Activated CD4-positive, alpha-beta T cell treated with anti-CD3 and anti-CD28 coated beads, Interleukin-2, amount 10 ng/mL, durations not matched to agents 7 days and 5 days (primary cell): ENCODE measurements at places on chromosomes 12 and 14.

- no peak for DNase-seq
These were observed 61.4 kb downstream of the WSCD2 start for GRCh38 chr12:108190529-108190928.

DNA sequence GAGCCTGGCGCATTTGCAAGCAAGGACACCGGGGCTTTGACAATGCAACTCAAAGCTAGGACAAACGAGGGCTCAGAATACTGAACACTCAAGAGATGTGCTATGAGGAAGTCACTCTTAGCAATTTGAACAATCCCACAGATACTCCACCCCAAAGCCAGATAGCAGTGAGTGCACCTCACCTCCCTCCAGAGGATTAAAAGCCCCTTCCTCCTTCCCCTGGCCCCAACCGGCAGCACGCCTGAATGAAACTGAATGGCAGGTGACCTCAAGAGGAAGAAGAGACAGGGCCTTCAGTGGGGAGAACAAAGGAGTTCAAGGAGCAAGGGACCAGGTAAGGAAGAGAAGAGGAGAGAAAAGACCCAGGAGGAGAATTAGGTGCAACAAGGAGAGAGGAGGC is 1.9 kb upstream of the KRT78 start:
- DNase-seq = no peak

- DNase-seq = no peak
These were observed 161.4 kb upstream of the ABCD2 start for GRCh38 chr12:39780913-39781446.

DNA sequence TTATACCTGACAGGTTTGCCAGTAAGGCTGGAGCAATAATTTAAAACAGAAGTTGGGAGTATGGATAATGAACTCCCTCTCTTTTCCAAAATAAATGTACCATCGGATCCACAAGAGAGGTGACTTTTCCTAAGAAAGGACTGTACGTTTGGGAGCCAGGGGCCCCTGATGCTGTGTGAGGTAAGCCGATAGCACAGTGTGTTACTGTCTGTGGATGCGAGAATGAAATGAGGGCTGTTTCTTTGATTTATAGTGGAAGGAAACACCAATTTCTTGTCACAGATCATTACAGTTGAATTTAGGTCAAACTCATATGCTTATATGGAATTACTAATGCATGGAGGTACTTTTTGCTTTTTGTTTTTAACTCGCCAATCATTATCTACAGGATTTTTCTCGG is 147.7 kb downstream of the ZNF664 start:
- DNase-seq = no peak

GRCh38 chr12:3101309-3102024 is 24.3 kb downstream of the TSPAN9 start:
- no peak for DNase-seq

GRCh38 chr14:100067971-100068959 is 3.0 kb downstream of the EVL start:
- DNase-seq = peak; percentile 92

GRCh38 chr12:18849080-18849479 is 111.2 kb downstream of the CAPZA3 start:
- no peak for DNase-seq

DNA sequence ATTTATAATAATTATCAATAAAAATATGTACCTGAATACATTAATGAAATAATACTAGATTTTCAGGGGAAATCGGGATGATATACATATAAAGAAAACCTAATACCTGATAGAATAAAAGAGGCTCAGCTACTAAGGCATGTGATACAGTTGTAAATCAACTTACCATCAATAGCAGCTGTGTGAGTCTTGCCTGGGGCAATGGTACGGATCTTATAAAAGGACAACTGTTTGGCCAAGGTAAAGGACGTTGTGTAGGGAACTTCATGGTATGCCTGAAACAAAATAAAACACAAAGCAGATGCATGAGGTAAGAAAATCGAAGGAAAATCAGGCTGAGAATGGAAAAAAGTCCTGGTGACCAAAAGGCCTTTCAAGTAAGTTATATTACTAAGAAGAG is 25.4 kb downstream of the NEK9 start:
- DNase-seq = no peak

- DNase-seq = no peak
These were observed 141.6 kb downstream of the GLT1D1 start for GRCh38 chr12:128994856-128995255.

DNA sequence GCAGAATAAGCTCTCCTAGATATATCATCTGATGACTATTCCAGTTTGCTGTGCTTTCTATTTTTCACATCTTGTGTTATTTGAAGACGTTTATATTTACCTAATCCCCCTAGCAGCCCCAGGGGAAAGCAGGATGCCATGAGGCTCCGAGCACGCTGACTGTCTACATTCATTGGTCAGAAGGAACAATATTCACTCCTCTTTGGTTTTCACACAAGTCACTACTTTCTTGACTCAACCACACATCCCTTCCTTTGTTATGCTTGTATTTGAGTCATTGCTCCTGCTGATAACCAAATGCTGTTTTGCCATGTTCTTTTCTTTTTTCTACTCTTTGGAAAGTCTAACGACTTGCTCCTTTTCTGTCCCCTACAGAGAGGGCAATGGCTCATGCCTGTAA is 86.5 kb upstream of the SLC38A2 start:
- peak; percentile 25 for DNase-seq

GRCh38 chr12:127383281-127383680 is 883.7 kb upstream of the TMEM132C start:
- DNase-seq = no peak

DNA sequence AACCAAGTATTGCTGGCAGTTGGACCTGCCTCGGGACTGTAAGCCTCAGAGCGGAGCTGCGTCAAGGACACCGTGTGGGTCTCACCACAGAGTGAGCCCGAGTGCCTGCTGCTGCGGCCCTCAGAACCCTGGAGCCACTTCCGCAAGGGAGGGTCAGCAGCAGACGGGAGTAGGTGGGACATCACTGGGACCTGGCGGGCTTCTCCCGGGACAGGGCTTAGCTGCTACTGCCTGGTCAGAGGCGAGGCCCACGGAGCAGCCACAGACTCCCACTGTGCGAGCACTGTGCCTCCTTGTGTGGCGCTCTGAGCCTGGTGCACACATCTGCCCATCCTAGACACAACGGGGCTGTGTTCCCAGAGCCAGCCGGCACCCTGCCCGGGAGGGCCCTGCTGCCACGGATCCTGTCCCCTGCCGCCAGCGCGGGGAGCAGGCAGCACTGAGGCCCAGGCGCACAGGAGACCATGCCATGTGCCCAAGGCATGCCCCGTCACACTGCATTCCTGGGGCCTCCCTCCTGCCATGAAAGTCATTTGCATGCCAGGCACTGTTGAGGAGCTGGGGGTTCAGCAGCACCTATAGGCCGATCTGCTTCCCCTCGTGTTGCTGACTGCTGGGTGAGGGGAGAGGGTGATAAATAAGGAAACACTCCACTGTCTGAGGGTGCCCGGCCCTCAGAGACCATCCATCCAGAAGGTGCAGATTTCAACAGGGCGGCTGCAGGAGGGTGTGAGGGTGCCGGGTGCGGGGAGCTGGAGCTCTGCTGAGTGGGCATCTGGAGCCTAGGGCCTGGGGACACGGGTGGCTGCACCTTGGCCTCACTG is 10.0 kb downstream of the HIP1R start:
- DNase-seq = no peak

DNA sequence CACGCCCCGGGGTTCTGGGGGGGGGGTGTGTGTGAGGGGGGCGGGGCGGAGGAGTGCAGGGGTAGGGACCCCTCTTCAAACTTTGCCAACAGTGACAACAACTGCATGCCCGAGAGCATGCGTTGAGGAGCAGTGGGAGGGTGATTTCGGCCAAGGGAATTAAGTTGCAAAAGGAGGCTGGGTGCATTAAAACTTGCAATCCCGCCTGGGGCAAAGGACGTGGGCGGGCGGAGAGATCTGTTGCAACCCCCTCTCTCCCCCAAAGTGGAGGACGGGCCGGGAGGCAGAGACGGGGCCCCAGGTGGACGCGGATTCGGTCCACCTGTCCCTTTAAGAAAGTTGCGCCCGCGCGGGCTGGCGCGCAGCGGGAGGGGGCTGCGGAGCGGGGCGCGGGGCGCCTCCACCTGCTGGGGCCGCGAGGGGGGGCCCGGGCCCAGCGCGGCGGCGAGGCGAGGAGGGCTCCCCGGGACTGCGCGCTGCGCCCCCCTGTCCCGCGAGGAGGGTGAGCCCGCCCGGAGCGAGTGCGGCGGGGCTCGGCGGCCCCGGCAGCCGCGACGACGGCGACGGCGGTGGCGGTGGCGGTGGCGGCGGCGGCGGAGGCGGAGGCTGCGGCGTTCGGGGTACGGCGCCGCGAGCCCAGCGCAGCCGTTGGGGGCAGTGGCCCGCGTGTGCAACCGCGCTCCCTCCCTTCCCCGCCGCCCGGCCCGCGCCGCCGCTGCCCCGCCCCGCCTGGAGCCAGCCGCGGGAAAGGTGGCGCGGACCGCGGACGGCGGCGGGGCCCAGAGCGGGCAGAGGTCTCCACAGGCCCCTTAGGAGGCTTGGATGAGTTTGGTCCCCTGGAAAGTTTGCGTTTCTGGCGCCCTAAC is 530 bp upstream of the FOXN4 start:
- no peak for DNase-seq

GRCh38 chr12:95077341-95077740 is 3.9 kb upstream of the NR2C1 start:
- DNase-seq = no peak

DNA sequence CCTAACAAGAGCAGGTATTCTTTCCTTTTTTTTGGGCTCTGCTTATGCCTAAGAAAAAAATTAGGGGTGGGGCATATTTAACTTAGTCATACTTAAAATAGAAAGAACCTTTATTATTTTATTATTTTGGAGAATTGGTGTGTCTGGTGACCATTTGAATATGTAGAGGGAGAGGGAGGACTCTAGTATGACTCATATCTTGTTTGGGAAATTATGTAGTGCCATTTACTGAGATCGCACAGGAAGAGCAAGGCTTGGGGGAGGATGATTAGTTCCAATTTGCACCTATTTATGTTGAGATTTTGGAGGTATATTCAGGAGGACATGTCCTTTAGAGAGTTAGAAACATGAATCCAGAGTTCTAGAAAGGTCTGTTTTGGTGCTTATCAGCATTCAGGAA is 9.9 kb downstream of the ZNF410 start:
- DNase-seq = no peak

GRCh38 chr12:65266408-65266807 is 12.1 kb upstream of the MSRB3 start:
- DNase-seq = no peak

GRCh38 chr14:85762526-85762925 is 232.6 kb downstream of the FLRT2 start:
- no peak for DNase-seq

DNA sequence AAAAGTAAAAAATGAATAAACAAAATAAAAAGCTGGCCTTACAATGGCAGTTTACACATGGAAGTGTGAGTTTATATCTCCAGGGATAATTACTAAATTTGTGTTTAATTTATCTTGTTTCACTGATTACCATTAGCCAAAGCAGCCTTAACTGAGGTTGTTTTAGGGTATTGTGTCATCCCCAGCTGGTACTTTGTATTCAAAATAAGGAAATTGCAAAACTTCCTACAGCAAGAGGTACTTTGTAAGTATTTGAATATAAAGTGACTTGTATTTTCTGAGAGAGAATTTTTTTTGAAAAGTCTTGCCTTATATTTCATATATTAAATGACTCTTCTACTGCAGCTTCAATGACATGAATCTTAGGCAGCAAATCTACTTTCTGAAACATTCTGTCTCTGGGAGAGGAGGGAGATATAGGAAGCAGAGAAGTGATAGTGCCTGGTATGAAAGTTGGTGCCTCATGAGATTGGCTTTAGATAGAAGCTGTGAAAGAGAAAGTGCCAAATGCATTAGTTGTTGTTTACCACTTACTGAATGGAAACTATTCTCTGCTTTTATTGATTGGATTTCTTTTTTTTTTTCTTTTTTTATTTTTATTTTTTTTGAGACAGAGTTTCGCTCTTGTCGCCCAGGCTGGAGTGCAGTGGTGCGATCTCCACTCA is 6.7 kb downstream of the FNTB start:
- DNase-seq = no peak

GRCh38 chr12:118685983-118686607 is 295.2 kb upstream of the SRRM4 start:
- DNase-seq = no peak

DNA sequence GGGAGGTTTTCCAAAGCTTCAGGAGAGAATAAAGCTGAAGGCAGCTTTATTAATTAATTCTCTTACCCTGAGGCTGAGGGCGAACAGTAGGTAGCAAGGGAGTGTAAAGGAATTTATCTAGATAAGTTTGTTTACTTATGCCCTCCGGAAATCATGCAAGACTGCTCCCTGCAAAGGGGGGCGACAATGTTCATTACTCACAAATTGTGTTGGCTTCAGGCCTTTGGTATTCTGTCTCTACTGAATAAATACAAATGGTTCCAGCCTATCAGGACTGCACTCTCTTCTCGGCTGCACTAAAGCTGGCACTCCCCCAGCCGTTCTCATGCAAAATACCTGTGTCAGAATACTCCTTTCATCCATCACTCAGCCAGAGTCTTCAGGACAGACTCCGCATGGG is 120.8 kb downstream of the PPHLN1 start:
- no peak for DNase-seq

GRCh38 chr14:104116756-104117340 is 21.5 kb upstream of the KIF26A start:
- DNase-seq = no peak

DNA sequence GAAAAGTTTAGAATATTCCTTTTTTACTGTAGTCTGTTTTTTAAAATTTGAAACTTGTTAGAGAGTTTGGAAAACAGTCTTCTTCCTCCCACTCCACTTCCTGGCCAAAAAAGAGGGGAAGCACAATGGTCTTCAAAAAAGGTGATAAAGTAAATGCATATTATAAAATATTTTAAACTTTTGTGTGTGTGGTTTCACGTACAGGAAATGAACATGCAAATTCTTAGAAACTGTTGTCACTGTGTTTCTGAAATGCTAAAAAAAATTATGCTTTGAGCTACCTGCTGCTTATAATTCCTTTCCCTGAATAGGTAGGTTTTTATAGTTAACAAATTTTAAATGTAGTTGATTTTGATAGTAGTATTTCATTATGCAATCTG is 2.9 kb downstream of the FGFR1OP2 start:
- DNase-seq = no peak

DNA sequence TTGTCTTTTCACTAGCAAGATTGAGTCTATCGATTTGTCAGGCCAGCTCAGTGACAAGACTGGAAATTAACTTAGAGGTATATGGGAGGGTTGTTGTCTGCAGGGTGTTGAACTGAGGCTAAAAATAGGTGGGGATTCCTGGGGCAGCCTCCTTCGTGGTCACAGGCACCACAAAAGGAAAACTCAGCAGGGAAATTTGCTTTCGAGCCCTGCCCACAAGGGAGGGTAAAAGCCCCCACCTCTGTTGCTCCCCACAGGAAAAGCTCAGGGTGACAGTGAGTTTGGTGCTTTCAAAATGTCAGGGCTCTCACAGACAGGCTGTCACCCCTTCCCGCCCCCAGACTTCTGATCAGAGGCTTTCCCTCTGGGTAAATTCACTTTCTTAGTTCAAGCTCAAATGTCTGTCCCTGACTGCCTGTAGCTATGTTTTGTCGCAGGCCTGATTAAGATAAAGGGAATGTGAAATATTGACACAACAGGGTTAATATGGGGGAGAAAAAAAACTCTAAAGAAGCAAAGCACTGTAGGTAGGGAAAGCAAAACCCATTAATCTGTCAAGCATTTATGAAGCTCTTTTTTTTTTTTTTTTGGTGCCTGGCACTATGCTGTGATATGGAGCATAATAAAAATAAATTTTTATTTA is 11.7 kb upstream of the NFKBIA start:
- peak; percentile 59 for DNase-seq

- no peak for DNase-seq
These were observed 24.4 kb downstream of the FBXW8 start for GRCh38 chr12:116934908-116935705.
